Cortex of kidney (tissue), 1 donor: ENCODE measurements at places on chromosomes 4 and X.

GRCh38 chr4:82802911-82803310 lies 4.3 kb upstream of the SCD5 start:
- no peak for DNase-seq

DNA sequence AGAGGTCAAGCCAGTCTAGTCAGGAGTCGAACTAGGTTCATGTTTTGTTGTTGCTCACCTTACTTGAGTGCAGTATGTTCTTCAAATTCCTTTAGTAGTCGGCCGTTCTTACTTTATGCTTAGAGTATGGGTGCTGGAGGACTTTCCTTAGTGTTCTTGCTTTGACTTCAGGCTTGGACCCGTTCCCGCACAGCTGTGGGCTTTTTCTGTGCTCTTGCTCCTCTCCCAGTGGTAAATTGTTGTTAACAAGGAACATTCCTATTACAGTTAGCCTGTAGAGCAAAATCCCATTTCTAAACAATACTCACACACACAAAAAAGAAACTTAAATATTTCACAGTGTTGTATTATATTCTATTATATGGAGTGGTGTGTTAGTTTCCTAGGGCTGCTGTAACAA lies 113.5 kb downstream of the RAP1GDS1 start:
- no peak for DNase-seq

- DNase-seq = no peak
Measured at GRCh38 chrX:78029663-78030062, 60.2 kb upstream of the PGAM4 start.

GRCh38 chr4:154741922-154742850 lies 1.6 kb upstream of the LRAT start:
- DNase-seq = no peak

DNA sequence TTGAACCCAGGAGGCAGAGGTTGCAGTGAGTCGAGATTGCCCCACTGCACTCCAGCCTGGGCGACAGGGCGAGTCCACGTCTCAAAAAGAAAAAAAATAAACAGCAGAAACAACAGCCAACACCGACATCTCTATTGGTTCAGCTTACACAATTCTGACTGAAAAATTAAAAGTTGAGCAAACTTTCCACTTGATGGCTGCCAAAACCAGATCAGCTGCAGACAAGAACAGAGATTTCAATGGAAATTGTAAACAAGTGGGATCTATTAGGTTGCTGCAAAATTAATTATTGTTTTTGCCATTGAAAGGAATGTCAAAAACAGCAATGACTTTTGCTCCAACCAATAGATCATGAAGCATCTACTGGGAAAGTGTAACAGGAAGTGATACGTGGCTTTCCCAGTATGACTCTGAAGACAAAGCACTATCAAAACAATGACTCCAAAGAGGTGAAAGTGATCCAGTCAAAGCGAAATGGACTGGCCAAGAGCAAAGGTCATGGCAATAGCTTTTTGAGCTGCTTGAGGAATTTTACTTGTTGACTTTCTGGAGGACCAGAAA lies 26.3 kb downstream of the UPF3B start:
- DNase-seq = no peak
